Muscle of arm (tissue), 14 donors: ENCODE measurements at places on chromosomes 1 and 21. TPM values are rescaled to one million over a fixed set of nuclear protein-coding genes. Genes with fewer than 3 reads are reported as not detected.

DNA sequence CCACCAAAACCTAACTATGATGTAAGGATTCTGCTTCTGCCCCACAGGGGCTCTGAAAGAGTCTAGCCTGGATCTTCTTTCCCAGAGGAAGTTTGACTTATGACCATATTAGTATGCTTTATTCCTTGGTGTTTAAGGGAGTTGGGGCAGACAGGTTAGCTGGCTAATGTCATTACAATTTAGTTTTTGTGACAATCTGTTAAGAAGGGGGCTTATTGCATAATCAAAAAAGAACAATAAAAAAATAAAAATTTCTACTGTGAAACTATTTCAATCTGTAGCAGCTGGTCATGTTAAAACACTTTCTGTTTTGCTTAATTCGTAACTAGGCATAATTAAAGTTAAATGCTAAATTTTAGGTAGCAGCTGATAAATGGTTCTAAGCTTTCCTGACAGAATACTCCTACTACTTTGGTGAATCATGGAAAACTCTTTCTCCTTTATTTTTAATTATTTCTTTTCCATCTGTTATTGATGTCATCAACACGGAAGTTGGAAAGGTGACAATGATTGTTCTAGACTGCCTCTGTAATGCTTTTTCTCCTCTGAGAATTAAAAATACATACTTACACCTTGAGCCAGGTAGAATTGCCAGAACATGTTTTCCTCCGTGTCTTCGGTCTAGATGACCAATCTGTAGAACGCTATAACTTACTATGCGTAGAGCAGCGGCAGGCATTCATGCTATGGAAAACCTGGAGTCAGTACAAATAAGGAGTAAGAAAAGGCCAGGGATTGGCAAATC is 18.6 kb downstream of the DYRK3 start:
- DNase-seq = no peak

DNA sequence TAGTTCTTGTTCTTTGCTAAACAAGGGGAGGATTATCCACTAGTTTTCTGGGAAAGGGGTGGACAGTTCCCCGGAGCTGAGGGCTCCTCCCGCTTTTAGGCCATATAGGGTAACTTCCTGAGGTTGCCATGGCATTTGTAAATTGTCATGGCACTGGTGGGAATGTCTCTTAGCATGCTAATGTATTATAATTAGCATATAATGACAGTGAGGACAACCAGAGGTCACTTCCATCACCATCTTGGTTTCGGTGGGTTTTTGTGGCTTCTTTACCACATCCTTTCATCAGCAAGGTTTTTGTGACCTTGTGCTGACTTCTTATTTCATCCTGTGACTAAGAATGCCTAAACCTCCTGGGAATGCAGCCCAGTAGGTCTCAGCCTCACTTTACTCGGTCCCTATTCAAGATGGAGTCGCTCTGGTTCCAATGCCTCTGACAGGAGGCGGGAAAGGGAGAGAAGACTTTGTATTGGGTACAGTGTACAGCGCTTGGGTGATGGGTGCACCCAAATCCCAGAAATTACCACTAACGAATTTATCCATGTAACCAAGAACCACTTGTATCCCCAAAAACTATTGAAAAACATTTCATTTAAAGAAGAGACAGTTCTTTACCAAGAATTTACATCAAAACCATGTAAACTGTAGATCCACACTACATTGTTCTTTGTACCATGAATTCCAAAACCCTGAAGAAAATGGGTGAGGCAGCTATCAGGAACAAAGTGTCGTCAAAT is 8.7 kb upstream of the SLC2A5 start:
- no peak for DNase-seq

GRCh38 chr1:222583079-222583478 is 6.7 kb downstream of the TAF1A start:
- DNase-seq = no peak

- DNase-seq = peak; percentile 82
Measured at GRCh38 chr1:186828611-186829454, at the start of gene PLA2G4A. PLA2G4A (plus strand) TSS chr1:186828949; CDS start chr1:186854355, 25,406 bp downstream.

GRCh38 chr1:32903991-32904785 is 3.0 kb upstream of the TMEM54 start:
- no peak for DNase-seq

- peak; percentile 69 for DNase-seq
Measured at GRCh38 chr1:205484985-205485967, 19.2 kb upstream of the CDK18 start.

GRCh38 chr1:22665752-22666151 is 12.7 kb downstream of the C1QB start:
- DNase-seq = peak; percentile 48

GRCh38 chr1:198185759-198186158 is 29.0 kb downstream of the NEK7 start:
- DNase-seq = no peak

- DNase-seq = no peak
Measured at GRCh38 chr1:205480349-205480985, 24.0 kb upstream of the CDK18 start.

GRCh38 chr1:25126562-25126961 is 105.7 kb downstream of the SYF2 start:
- DNase-seq = no peak

GRCh38 chr1:184954232-184954995 is 19.9 kb downstream of the NIBAN1 start:
- no peak for DNase-seq

- no peak for DNase-seq
Measured at GRCh38 chr1:66397192-66397591, 136.8 kb upstream of the SGIP1 start.

GRCh38 chr21:35099310-35099709 is 50.2 kb upstream of the RUNX1 start:
- DNase-seq = no peak

DNA sequence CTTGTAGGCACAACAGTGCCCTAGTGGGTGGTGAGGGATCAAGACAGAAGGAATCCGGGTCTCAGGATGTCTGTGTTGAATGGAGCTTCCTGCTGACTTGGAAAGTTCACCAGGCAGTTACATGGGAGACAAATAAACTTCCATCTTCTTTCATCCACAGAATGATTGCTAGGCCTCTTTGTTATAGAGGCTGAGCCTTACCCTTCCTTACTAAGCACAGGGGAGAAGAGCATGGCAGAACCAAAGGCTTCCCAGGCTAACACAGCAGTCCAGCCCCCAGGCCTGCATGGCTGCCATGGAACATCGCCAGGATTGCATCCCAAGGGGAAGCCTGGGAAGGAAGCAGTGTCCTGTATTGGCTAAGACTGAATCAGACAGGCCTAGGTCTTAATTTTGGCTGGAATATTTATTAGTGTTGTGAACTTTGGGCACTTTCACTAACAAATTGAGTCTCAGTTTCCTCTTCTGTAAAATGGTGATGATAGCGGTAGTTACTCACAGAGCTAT is 18.7 kb downstream of the HEYL start:
- DNase-seq = no peak

C2CD2 gene
- 12.4 TPM for polyA plus RNA-seq

FCGR3B gene
- polyA plus RNA-seq = not detected

HDAC1 gene
- 38.5 TPM for polyA plus RNA-seq
